ENCODE measurements at places on chromosomes 3 and 15. TPM values are rescaled to one million over a fixed set of nuclear protein-coding genes. Genes with fewer than 3 reads are reported as not detected.

The CA12 gene
- 8.1 TPM for total RNA-seq

- no peak for DNase-seq
Observed at GRCh38 chr3:191649626-191650025, 188.7 kb downstream of the PYDC2 start.

- no peak for DNase-seq
Observed at GRCh38 chr3:164687211-164687610, 391.1 kb downstream of the SI start.

DNA sequence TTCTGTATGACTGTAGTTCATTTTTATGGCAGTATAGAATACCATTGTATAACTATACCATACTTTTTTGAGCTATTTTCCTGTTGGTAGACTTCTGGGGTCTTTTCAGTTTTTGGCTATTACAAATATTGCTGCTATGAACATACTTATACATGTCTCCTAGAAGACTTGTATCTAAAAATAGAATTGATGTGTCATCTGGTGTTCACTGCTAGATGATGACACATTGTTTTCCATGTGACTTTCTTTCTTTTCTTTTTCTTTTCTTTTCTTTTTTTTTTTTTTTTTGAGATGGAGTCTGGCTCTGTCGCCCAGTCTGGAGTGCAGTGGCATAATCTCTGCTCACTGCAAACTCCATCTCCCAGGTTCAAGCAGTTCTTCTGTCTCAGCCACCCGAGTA lies 69.8 kb downstream of the SH3GL3 start:
- DNase-seq: no peak

- no peak for DNase-seq
Observed at GRCh38 chr3:18951333-18951732, 197.0 kb upstream of the KCNH8 start.

- no peak for DNase-seq
Observed at GRCh38 chr15:67853454-67853853, 13.6 kb upstream of the RNU6-1 start.
